ENCODE measurements at places on chromosomes 11 and 22.
A peak's percentile ranks its signal among the peaks of the same experiment; 100 is the strongest.

- DNase-seq: no peak
Measured at GRCh38 chr11:44319552-44320288, 9.8 kb upstream of the ALX4 start.

- no peak for DNase-seq
Measured at GRCh38 chr11:76139314-76139713, 67.0 kb downstream of the WNT11 start.

- no peak for DNase-seq
Measured at GRCh38 chr22:28992565-28993356, 68.9 kb downstream of the C22orf31 start.

- DNase-seq: no peak
Measured at GRCh38 chr22:44547371-44547770, 49.3 kb upstream of the RTL6 start.

DNA sequence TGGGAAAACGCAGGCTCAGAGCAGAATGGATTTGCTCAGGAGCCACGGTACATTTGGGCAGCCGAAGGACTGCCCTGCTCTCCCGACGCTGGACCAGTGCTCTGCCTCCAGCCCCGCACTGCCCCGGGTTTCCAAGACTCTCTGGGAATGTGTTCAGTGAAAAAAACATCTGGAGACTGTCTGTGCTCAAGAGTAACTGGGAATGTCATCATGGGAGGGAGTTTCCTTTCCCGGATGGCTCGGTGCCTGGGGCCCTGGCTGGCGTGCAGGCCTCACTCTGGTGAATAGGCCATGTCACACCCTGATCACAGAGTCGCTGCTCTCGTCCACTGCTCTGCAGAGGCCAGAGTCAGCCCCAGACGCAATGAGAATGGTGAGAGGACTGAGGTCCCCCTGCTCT, 9.8 kb upstream of the APOL6 start:
- no peak for DNase-seq

GRCh38 chr11:122069707-122070360, 46.2 kb downstream of the BLID start:
- DNase-seq: no peak

DNA sequence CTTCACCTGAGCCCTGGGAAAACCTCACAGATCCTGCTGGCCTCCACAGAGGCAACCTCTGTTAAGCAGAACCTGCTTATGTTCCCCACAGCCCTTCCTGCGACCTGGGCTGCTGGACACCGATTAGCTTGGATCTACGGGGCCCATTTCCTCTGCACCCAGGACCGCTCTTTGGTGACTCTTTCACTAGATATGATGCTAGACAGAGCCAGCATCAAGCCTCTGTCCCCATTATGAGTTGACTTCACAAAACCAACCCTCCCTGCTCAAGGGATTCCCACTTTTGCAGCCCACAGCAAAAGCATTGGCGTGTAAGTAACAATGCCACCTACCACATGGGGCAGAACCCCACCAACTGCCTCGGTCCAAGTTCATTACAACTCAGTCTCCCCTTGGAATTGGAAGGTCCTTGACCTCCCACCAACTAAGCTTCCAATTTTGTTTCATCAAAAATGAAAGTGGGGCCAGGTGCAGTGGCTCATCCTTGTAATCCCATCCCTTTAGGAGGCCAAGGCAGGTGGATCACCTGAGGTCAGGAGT, 15.2 kb upstream of the TMPRSS4 start:
- no peak for DNase-seq

GRCh38 chr11:100727410-100727809, 40.3 kb downstream of the ARHGAP42 start:
- no peak for DNase-seq

GRCh38 chr11:113675003-113675561, 31.0 kb downstream of the TMPRSS5 start:
- DNase-seq: peak; percentile 64

GRCh38 chr11:36757075-36757474, 159.0 kb upstream of the RAG2 start:
- DNase-seq: no peak

DNA sequence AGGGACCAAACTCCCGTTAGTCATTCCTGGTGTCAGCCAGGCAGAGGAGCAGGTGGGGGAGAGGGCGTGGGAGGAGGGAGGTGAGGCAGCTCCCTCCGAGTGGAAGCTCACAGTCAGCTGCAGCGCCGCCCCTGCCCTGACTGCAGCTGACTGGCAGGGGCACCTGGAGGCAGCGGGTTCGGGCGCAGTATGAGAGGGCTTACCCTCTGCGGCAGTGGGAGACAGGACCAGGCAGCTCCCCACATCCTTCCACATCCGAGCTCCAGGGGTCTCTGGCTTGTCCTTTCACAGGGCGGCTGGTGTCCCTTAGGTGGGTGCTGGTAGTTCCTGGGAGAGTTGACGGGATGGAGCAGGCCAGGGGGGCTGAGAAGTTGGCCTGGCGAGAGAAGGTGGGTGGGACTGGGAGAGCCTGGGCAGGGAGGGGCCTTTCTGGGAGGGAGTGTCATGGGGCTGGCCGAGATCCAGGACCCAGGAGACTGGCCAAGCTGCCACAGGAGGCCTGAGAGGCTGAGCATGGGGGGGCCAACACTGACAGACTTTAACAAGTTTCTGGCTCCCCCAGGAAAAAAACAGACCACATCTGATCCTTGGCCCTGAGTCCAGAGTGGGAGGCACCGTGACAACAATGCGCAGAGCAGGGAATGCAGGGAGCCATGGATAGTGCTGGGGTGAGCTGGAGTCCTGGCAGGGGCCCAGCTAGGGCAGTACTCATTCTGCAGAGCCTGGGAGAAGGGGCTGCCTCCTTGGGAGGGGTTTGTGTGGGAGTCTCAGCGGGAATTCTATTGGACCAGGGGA, 4.9 kb downstream of the ADORA2A start:
- no peak for DNase-seq

DNA sequence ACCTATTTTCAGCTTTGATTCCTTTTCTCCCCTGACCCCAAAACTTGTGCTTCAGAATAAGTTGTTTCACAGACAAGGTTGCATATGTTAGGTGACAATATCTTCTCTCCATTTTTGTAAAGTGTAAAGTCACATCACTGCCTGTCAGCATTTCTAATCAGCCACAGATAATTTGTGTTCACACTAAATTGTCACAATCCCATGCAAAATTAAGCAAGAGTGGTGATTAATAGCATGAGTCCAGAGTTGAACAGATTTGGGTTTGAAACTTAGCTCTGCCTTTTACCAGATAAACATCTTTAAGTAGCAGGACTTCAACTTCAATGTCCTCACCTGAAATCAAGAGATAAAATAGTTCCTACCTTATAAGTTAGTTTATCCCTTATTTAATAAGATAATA, 80.1 kb downstream of the MICAL2 start:
- DNase-seq: peak; percentile 56

GRCh38 chr11:72483412-72484186, 49.3 kb upstream of the CLPB start:
- no peak for DNase-seq

- DNase-seq: no peak
Measured at GRCh38 chr11:60594998-60595642, 79.9 kb downstream of the MS4A13 start.

DNA sequence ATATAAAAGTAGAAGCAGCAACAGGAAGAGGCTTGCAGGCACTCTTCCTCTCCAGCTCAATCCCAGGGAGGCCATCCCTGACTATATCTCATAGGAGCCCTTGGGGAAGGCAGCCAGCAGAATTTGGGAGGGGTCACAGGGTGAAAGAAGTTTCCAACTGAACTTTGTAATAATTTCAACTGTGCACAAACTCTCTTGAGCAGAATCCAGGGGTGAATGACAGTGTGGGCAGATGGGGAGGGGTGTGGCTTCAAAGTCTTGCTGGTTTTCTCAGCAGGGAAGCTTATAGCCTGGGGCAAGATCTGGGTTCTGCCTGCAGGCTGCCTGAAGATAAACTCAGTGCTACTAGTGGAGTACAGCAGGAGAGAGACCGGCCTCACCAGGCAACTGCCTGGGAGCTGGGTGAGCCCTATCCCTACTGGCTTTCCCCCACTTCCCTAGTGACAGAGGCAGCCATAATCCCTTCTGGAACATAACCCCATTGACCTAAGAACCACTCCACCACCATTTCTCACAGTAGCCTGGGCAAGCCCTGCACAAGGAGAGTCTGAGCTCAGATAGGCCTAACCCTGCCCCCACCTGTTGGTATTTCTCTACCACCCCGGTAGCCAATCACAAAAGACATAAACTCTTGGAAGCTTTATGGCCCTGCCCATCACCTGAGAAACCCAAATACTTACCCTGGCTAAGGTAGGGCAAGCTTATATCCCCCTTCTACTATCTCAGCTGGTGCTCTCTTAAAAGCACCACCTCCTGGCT, 17.8 kb upstream of the TTC12 start:
- no peak for DNase-seq

DNA sequence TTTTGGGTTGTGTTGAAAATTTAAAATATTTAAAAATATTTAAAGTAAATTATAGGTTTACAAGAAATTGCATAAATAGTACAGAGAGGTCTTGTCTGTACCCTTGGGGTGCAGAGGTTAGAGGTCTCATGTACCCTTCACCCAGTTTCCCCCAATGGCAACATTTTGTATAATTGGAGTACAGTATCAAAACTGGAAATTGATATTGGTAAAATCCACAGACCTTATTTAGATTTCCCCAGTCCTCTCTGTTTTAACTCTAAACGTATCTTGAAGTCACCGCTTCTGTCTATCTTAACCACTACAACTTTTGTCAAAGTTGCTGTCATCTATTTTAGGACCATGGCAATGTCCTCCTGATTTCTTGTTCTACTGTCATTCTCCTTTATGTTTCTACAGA, 10.9 kb downstream of the THY1 start:
- DNase-seq: no peak

DNA sequence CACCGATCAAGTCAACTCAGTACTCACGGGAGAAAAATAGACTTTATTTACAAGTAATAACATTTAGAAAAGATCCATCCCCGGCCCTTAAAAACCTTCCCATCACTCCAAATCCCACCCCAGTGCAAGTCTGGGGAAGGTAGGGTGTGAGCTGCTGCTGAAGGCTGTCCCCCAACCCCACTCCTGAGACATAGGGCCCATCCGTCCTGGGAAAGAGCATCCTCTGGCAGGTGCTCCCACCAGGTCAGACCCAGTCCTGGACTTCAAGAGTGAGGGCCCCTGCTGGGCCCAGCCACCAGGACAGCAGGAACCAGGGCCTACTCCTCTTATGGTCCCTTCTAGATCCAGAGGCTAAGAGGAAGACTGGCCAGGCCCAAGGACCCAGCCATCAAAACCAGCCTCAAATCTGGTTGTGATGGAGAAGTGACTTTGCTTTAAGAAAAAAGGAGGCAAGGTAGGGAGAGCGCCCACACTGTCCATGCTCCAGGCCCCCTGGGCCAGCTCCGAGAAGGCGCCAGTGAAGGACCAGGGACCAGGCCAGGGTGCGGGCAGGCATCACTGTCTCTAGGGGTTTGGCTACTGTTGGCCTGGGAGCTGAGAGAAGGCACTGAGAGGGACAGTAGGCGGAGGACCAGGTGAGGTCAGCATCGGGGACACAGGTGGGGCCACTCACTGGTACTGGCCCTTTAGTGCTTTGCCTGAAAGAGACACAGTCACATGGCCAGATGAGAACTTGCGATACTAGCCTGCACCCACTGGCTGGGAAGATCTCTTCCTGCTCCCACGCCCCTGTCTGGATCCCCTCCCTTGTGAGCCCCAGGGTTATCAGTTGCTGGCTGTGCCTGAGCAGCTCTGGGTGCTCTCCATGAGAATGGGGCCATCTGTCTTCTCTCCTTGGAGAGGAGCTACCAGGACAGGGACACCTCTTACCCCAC, 4.4 kb downstream of the IL18BP start:
- DNase-seq: no peak

DNA sequence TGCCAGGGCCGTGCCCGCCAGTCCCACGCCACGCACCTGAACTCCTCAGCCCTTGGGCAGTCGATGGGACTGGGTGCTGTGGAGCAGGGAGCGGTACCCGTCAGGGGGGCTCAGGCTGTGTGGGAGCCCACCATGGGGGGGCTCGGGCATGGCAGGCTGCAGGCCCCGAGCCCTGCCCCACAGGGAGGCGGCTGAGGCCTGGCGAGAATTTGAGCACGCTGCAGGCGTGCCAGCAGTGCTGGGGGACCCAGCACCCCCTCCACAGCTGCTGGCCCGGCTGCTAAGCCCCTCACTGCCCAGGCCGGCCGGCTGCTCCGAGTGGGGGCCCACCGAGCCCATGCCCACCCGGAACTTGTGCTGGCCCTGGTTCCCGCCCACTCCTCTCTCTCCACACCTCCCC, 56.8 kb downstream of the TMPRSS5 start:
- DNase-seq: no peak
